AG04450 (cell line): ENCODE measurements at places on chromosomes 3 and 15. TPM values are rescaled to one million over a fixed set of nuclear protein-coding genes. Genes with fewer than 3 reads are reported as not detected.

- no peak for DNase-seq
Measured at GRCh38 chr3:129211772-129212171, 28.1 kb upstream of the CNBP start.

DNA sequence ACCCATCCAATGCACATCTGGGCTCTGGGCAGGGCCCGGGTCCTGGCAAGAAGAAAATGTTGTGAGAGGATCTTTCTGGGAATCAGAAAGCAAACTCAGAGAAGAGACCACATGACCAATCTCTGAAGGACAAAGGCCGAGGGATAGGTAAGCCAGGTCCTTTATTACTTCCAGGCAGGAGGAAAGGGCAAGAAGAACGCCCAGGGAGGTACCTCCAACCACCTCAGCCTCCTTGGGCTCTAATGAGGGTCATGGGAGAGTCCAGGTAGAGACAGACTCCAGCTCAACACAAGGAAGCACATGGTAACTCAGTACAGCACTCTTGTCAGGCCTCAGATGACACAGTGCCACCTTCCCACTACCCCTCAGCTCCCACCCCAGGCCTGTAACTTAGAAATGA, 26.0 kb downstream of the ZNF445 start:
- no peak for DNase-seq

DNA sequence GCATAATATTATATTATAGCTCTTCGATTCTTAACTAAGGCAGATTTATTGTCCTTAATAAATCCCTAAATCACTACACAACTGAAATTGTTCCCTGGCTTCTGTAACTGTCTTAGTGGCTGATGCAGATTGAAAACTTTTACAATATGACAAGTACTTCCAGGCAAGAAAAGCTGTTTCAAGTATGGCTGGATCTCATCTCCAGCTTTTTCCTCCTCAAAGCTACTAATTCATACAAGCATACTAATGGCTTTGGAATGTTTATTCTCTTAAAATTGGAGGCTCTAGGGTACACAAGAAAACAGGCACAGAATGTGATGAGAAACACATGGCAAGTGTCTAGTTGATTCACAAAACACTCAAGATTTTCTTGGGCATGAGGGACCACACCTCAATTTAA, 351.5 kb upstream of the ICE2 start:
- no peak for DNase-seq

GRCh38 chr3:141646760-141647561, 91.1 kb upstream of the RNF7 start:
- DNase-seq, result no peak

DNA sequence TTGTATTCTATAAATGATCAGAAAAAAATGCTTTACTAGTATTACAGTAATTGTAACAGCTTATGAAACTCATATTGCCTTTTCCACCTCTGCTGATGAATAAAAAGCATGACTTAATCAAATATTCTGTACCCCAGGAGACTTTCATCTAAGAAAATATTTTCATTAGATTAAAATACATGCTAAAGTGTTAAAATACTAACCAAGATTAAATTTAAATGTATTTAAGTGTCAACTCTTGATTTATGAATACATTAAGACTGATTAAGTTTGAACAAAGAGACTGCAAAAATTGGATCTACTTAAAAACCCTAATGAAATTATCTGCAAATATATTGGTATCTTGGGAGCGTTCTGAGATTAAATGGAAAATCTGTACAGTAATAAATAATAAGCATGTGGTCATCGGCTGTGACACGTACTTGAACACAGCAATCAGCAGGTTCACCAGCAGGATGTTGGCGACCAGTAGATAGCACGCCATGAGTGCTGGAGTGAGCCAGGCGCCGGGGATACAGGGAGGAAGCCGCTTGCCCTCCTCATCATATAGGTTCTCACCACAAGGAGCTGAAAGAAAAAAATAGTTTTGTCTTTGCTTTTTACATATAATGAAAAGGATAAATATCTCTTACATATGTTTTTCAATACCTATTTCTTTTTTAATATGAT, 36.6 kb upstream of the MTMR10 start:
- DNase-seq, result no peak

DNA sequence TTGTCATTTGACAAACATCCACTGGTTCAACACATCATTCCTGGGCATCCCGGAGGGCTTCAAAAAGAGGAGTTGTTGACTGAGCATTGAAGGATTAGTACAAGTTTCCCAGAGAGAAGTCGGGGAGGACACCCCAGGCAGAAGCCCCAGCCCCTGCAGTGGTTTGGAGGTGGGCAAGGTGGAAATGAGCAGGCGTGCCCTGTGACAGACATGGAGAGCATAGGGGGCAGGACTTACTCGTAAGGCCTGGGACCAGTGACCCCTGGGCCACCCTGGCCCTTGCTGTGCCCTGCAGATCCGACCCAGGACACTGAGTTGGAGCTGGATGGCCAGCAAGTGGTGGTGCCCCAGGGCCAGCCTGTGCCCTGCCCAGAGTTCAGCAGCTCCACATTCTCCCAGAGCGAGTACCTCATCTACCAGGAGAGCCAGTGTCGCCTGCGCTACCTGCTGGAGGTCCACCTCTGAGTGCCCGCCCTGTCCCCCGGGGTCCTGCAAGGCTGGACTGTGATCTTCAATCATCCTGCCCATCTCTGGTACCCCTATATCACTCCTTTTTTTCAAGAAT, 5.9 kb downstream of the PARP3 start:
- DNase-seq, result no peak

Gene DPPA4
- polyA plus RNA-seq, result not detected in 2 replicates

Gene TERC
- polyA plus RNA-seq, result not detected in 2 replicates
